Inflammatory macrophage treated with lipopolysaccharide for 1 hour (primary cell): ENCODE measurements at places on chromosomes 1 and 21.

DNA sequence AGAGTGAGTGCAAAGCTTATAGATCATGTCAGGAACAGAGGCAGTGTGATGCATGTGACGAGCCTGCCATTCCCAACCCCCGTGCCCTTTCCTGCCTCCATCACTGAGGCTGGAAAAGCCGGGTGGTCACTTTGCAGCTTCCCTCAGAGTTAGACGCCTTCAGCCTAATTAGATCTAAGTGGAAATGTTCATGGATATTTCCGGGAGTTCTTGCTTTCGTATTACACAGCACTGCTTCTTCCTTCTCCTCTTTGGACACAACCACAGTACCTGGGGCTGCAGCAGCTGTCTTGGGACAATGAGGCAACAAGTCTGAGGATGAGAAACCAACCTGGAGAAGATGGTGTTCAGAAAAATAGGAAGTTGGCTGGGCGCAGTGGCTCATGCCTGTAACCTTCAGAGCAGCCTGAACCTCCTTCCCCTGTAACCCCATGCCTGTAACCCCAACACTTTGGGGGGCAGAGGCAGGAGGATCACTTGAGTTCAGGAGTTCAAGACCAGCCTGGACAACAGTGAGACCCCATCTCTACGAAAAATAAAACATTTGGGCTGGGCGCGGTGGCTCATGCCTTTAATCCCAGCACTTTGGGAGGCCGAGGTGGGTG, 24.5 kb downstream of the SERINC2 start:
- no peak for DNase-seq

- no peak for DNase-seq
These were observed 26.9 kb downstream of the ZBTB21 start for GRCh38 chr21:41983229-41983628.

DNA sequence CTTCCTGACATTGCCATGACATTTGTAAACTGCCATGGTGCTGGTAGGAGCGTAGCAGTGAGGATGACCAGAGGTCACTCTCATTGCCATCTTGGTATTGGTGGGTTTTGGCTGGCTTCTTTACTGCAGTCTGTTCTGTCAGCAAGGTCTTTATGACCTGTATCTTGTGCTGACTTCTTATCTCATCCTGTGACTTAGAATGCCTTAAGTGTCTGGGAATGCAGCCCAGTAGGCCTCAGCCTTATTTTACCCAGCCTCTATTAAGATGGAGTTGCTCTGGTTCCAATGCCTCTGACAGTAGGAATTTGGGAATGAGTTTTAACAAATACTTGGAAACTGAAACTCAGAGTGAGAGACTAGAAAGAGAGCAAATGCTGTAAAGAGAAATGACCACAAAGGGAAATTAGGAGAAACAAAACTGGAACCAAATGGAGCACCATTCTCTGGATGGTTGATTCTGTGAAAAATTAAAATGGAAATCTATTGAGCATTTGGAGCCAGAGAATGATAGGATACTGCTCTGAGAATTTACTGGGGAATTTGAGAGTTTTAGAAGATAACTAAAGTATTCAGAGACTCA, 50.1 kb upstream of the RHOU start:
- DNase-seq, result no peak

GRCh38 chr21:38990424-38990794, 184.7 kb downstream of the ETS2 start:
- DNase-seq, result no peak

DNA sequence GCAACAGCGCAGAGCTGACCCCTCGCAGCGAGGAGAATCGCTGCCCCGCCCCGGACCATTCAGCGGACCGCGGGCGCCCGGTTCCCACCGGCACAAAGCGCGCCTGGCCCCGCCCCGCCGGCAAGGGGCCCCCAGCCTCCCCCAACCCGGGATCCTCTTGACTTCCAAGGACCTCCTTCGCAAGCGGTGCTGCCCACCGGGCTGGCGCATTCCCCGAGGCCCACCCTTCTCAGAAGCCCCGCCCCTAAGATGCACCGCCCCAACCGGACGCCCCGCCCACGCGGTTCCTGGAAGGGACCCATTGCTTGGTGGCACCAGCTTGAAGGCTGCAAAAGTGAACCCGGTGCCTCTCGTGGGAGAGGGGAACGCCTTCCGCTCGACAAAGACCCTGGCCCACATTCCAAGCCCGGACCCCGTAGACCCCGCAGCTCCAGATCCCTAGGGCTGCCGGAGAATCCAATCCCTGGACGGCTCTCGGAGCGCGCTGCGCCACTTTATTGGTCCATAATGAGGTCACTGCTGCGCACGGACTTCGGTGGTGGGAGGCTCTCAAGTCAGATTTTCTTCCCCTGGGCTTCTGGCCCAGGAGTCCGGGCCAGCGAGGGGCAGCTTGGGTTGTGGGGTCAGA, 2.0 kb downstream of the HES3 start:
- DNase-seq, result no peak

- DNase-seq, result peak; percentile 78
These were observed at the start of gene TNFAIP8L2 for GRCh38 chr1:151156515-151156819. Gene TNFAIP8L2, plus strand, starts transcription at chr1:151156649. Its CDS starts 2,049 bp downstream, at chr1:151158698.

- DNase-seq, result peak; percentile 31
These were observed 4.5 kb downstream of the HSPB7 start for GRCh38 chr1:16013220-16013907.

- peak; percentile 74 for DNase-seq
These were observed 40.4 kb downstream of the CASZ1 start for GRCh38 chr1:10755970-10756521.

DNA sequence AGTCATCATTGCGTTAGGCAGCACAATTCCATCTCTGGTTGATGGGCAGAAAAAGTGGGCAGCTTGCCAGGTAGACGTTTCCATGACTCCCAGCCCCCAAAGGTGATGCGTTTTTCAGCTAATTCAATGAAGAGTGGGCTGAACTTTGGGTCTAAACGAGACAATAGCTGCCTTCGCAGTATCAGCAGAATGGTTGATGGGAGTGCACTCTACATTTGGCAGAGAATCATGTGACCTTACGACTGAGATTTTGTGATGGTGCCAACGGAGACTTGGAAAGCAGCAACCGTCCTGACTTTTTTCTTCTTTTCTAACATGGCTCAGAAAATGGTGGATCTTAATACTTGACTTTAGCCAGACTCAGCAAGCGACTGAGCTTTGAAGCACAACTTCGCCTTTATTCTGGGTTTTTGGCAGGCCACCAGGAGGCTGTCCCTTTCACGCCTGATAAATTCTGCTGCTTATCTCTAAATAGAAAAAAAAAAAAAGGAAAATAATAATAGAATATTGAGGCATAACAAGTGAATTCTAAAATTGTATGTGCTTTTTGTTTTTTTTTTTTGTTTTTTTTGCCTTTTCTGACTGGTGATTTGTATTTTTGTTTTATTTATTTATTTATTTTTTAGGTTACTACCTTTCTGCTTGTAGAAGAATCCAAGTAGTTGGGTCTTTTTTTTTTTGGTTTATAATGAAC, 804.8 kb downstream of the USP25 start:
- DNase-seq, result no peak

DNA sequence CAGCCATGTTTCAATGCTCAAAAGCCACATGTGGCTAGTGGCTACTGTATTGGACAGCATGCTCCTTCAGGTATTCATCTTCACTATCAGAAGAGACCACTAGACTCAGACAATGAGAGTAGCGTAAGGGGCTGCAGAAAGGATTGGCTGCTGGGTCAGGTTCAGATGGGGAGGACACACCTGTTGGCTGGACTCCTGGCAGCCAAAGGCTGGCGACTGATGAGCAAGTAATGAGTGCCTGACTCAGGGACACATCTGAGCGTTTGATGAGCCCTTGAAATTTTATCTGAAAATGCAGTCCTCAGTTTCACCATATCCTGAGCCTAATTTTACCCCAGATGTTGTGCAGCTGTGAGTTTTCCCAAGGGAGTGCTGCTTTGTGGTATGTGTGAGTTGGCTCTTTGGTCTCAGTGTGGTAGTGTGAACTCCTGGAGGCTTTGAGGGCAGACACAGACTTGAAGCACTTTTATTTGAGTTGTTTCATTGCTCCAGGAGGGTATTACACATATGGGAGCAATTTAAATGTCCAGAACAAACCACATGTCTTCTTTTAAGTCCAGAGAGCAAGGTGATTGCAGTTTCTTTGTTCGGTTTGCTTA, 9.6 kb downstream of the ST6GALNAC3 start:
- no peak for DNase-seq

- peak; percentile 10 for DNase-seq
These were observed 506 bp upstream of the SRP9 start for GRCh38 chr1:225777058-225777582.

DNA sequence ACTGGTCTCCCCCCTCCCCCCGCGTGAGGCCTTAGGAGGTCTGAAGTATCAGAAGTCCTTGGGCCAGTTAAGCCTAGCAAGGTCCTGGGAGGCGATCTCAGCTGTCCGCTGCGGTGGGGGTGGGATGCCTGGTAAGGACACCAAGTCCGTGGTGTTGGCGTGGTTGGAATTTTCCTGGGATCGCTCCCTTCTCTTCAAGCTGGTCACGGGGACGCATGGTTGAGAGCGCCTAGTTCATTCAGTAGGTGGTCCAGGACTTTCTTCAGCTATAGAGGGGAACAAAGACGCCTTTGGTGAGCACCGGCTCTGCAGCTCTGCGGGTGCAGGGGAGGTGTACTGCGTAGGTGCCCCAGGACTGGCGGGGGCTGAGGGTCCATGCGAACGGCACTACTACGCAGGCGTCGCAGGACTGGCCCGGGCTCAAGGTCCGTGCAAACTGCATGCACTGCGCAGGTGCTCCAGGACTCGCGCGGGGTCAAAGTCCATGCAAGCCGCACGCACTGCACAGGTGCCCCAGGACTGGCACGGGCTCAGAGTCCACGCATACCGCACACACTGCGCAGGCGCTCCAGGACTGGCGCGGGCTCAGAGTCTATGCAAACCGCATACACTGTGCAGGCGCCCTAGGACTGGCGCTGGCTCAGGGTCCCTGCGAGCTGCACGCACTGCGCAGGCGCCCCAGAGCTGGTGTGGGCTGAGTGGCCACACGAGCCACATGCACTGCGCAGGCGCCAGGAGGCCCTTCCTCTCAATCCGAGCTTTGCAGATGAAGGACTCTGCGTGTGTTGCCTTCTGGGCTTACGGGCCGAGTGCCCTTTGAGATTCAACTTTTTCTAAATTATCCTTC, 36.6 kb upstream of the HMGN1 start:
- peak; percentile 52 for DNase-seq

- DNase-seq, result no peak
These were observed 973.7 kb downstream of the LTN1 start for GRCh38 chr21:28018741-28019669.

DNA sequence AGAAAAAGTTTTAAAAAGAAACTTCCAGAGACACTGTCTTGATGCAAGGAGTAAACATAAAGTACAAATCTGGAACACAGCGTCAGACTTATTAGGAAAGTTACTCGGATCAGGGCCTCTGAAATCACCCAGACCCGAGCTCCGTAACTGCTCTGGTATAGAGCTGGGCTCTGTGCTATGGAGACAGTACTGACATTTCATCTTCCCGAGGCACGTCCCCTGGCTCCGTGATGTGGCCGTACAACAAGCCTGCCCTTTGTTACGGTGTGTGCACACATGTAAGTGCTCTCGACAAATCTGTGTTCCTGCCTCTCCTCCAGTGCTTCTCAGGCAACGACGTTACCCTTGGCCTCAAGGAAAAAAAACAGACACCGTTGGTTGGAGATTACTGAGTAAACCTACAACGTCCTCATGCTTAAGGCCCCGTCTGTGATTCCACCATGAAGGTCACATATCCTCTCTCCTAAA, 107.0 kb upstream of the IRF2BP2 start:
- no peak for DNase-seq

- DNase-seq, result no peak
These were observed 48.1 kb downstream of the TENT5C start for GRCh38 chr1:117653732-117654492.

DNA sequence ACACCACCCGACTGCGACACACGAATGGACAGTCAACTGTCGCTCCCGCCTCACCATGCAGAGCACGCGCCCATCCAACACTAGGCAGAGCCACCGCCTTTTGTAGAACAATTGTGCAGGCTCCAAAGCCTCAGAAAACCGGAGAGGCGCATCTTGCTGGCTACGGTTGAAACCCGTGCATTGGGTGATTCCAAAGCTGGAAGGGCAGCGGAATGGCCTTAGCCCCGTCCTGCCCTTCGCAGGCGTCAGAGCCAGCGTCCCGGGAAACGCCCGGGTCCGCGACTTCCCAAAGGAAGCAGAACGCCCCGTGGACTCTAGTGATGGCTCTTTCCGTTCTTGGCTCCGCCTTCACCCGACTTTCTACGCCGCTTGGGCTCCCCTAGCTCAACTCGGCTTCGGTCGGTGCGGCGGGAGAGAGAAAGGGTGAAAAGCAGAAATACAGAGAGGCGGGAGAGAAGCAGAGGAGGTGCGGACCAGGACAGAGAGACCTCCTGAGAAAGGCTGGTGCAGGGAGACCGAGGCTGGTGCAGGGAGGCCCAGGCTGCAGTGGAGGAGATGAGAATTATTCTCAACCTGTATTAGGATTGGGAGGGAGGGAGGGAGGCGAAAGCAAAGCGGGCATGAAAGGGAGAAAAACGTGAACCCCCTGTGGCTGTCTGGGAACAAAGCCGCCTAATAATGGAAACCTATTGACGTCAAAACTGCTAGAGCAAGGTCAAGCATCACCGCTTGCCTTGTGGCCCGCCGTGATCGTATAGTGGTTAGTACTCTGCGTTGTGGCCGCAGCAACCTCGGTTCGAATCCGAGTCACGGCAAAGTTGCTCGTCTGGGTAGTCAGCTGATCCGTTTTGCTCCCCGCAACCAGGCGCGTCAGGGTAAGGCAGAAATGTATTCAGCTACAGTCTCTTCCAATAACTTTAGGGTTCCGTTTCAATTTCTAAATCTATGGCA, 99.5 kb downstream of the PRKAB2 start:
- no peak for DNase-seq

DNA sequence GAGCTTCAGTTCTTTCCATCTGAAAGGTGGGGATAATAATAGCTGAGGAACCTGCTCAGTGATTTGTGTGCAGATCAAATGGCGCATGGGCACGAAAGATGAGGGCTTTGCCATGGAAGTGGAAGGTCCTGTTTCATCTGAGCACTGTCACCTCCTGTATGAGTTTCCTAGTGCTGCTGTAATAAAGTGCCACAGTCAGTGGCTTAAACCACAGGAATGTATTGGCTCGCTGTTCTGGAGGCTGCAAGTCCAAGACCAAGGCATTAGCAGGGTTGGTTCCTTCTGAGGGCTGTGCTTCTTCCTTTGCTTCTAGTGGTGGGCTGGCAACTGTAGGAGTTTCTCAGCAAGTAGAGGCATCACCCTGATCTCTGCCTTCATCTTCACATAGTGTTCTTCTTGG, 51.1 kb upstream of the RBM15 start:
- no peak for DNase-seq

- DNase-seq, result no peak
These were observed 89.8 kb downstream of the TRIM11 start for GRCh38 chr1:228316589-228317387.
